KG1 (cell line): ENCODE measurements at places on chromosomes 2 and 18.

DNA sequence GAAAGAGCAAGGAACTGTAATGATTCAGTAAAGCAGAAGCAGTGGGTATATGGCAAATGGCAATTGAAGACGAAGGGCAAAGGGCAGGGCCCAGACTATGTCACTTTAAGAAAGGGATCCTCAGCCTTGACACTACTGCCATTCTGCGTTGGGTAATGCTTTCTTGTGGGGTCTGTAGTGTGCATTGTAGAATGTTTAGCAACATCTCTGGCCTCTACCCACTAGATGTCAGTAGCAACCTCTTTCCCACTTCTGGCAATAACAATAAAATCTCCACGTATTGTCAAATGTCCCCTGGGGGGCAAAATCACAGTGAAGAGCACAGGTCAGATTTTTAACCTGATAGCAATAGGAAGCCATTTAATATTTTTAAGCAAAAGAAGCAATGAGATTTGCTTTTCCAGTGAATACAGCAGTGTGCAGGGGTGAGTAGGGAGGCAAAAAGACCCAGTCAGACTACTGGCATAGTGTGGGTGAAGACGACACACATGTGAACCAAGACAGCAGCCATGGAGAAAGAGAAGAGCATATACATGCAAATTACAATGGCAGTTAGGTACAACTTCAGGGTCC lies 209.5 kb downstream of the DYM start:
- DNase-seq, result peak; percentile 17

DNA sequence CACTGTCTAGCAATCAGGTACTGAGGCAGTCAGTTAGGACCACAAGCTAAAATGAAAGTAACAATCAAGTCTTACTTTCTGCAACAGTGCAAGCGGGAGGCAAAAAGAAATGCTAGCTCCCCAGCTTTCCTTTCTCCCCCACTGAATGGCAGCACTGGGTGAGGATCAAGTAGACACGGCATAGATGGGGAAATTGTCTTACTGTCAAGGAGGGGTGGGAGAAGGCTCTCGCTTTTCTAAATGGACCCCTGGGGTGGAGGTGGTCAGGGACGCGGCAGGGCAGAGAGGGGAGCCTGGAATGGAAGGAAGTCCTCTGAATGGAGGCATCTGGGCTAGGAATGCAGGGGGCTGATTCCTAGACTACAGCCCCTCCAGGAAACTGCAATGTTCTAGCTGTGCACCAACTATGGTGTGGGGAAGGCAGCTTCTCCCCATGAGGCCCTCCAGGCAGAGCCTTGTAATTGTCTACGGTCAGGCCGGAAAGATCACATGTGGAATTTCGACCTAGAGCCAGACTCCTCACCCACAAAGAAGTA lies 24.3 kb downstream of the METTL8 start:
- no peak for DNase-seq

DNA sequence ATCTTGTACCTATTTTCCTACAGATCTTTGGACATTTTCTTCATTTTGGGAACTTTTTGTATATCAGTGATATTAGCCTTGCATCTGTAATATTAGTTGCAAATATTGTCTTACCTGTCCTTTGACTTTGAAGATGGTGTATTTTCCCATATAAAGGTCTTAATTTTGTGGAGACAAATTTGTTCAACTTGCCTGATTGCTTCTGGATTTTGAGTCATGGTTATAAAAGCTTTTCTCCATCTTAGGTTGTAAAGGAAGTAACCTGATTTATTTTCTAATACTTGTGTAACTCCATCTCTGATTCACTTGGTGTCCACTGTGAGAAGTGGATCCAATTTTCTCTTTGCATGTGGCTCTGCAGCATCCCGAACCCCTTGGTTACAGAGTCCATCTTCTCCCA lies 97.7 kb upstream of the OTOS start:
- no peak for DNase-seq

- DNase-seq, result no peak
These were observed 1004.6 kb upstream of the TMEFF2 start for GRCh38 chr2:193199322-193199721.

DNA sequence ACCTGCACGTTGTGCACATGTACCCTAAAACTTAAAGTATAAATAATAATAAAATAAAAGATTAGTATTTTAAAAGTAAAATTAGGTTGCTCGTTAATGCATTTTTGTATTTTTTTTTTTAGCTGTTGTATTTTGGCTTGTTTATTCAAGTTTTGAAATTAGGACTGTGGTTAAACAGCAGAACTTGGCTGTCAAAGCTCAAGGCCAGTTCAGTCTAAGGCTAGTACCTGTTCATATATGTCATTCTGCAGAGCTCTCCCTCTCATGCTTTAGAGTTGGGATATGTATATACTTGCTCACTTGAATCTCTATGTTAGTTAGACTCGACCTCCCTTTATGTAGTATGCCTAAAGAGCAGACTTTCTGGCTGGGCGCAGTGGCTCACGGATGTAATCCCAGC lies 32.7 kb downstream of the MOB4 start:
- DNase-seq, result no peak

GRCh38 chr2:229514273-229514895 lies 200.0 kb downstream of the DNER start:
- no peak for DNase-seq

GRCh38 chr2:240436683-240437550 lies 1.5 kb downstream of the GPC1 start:
- DNase-seq, result no peak

GRCh38 chr2:226758921-226759640 lies 40.5 kb downstream of the IRS1 start:
- DNase-seq, result no peak

- no peak for DNase-seq
These were observed at the start of gene ITGA4 for GRCh38 chr2:181457121-181457740. ITGA4 (plus strand) TSS chr2:181457386; CDS start chr2:181457655, 269 bp downstream.

DNA sequence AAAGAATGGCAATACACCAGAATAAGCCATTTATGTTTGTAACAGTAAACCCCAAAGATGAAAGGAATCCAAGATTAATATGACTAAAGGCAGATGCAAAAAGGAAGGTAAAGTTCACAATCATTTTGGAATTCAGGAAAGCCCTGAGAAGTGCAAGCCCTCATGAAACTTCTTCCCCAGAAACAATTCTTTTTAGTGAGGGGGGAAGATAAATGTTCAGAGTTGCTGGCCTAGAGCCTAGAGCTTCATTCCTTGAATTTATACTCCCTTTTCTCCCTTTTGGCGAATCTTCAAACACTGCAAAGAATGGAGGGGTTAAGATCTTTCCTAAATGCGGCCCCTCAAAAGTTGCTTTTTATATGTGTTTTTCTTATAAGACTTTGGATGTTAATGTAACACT lies 368.8 kb downstream of the MEIS1 start:
- DNase-seq, result no peak

DNA sequence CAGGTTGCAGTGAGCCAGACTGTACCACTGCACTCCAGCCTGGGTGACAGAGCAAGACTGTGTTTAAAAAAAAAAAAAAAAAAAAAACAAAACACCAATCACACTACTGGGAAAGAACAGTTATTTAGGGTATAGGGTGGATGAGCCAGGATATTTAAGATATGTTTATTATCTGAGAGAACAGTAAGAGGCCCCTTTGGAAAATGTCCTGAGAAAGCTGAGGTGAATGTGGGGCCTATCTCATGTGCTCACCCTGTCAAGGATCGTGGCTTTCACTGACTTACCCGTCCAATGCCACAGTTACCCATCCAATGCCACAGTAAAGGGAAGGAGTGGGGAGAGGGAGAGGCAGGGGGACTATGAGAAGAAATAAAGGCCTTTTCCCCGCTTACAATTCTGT lies 19.9 kb upstream of the ENOSF1 start:
- DNase-seq, result no peak

DNA sequence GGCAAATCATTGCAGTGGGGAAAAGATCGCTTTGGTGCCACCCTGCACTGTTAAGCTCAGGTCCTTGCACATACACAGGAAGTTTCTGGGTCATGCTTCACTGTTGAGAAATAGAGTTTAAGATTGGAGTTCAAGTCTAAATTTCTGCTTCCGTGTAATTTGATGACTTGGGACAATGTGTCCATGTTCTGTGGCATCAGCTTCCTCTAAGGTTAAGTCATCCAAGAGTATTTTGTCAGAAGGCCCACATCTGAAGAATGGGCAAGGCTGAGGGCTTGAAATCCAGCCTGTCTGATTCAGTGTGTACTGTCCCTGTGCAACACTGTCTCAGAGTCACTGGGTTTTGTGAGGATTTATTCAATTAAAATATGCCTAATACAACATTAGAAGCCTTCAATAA lies 880.7 kb downstream of the SUCLG1 start:
- no peak for DNase-seq

DNA sequence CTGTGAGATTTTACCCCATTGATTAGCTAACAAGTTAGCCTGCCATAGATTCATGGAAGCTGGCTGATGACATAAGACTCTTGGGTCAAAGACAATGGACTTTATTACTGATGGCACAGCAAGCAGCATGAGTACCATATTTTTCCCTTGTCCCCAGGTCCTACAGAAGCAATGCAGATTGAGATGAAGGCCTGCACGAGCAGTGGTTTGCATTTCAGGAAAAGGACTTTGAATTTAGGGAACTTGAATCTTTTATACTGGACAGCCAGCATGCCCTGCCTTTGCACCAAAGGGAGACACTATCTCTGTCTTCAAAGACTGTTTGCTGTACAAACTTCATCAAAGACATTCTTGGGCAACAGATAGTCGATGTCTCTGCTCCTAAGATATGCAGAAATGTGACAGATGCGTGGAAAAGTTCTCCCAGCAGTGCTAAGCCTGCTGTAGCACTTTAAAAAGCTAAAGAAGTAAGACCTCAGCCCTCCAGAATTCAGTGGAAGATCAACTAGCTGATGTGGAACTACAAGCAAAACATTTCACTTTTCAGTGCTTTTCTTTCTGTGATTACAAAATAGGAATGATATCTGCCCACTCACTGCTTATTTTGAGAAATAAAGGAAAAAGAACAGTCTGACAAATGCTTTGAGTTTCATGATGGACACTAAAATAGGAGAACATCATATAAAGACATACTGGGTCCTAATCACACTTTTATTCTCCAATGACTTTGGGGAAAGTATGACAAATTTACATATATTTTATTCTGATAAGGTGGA lies 44.4 kb upstream of the TANK start:
- no peak for DNase-seq

GRCh38 chr2:159968279-159968900 lies 94.0 kb downstream of the PLA2R1 start:
- no peak for DNase-seq

- no peak for DNase-seq
These were observed 217.5 kb downstream of the CYP26B1 start for GRCh38 chr2:71930049-71930681.

GRCh38 chr2:233997707-233998106 lies 52.8 kb upstream of the SPP2 start:
- DNase-seq, result no peak

DNA sequence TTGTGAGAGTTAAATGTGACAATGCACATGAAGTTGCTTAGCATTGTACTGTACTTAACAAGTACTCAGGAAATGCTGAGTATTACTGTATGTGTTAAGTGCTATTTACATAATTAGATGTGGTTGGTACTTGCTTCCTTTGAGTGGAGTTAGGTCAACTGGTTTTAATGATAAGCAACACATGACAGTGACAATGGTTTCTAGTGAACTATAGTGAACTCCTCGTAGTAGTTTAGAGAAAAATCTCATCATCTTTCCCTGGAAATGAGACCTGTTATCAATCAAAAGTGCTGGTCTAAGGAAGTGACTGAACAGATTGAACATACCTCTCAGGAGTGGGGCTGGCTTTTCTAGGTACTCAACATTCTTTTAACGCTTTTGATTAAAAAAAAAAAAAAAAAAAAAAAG lies 29.2 kb upstream of the ZDBF2 start:
- no peak for DNase-seq

DNA sequence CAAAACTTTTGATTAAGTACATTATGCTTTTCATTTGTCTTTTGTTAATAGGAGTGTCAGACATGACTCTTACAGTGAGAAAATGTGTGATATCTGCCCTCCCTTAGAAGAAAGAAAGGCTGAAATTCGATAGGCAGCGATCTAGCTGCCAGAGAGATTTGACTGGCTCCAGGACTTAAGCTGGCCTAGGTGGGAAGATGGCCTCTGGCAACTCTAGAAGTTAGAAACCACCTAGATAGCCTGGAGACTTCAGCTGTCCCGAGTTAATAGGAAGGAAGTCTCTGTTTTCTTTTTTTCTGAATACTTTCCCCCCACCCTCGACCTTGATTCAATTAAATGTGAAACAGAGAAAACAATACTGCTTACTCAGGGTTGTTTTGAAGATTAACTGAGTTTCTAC lies 1194.7 kb upstream of the CRIM1 start:
- DNase-seq, result no peak

GRCh38 chr18:74128159-74128558 lies 19.5 kb downstream of the FBXO15 start:
- no peak for DNase-seq

- DNase-seq, result no peak
These were observed 3.9 kb upstream of the ID2 start for GRCh38 chr2:8677646-8678592.

DNA sequence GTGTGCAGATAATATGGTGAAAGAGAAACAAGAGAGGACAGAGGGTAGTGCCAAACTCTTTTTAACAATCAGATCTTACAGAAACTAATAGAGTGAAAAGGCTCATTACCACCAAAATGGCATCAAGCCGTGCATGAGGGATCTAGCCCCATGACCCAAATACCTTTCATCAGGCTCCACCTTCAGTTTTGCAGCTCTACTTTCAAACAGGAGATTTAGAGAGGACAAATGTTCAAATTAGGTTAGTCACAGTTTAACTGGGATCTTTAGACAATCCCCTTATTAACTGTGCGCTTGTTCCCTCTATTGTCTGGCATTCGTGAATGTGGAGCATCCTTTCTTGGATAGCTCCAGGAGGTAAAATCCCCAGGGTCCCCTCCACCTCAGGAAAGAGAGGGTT lies 1209.3 kb upstream of the CHAC2 start:
- no peak for DNase-seq

- DNase-seq, result no peak
These were observed 491 bp downstream of the ALK start for GRCh38 chr2:29920631-29921559.

DNA sequence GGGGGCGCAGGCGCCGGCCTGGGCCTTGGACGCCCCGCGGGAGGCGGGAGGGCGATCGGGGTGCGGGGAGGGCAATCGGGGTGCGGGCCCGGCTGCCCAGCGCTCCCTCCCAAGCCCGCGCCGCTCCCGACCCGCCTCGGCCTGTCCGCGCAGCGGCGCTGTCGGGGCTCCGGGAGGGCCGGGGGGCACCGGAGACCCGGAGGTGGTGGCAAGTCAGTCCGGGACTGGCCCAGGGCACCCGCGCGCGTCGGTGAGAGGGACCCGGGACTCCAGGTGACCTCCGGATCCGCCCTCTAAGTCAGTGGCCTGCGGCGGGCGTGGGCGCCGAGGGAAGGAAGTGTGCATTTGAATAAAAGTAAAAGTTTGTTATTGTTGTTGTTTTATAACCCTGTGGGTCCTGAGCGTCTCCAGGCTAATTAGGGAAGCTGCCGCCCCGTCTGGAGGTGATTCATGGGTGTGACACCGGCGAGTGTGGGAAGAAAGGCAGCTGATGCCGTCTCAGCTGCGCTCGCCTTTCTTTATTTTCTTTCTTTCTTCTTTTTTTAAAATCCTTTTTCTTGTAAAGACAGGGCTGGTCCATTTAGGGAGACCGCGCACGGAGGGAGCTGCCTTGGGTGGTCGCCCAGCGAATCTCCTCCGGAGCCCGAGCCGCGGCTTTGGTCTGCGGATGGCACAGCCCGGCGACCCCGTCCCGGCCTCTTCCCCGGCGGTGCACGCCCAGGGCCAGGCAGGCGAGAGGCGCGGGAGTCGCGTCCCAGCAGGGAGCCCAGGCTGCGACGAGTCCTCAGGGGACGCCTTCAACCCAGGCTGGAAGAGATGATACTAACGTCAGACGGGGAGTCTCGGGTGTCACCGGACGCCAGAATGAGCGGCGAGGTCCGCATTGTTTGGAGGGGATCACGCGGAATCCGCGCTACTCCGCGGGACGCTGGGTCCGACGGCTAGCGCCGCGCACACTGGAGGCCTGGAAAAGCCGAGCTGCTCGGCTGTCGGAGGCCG lies 627 bp upstream of the CRACDL start:
- DNase-seq, result no peak
